ENCODE measurements at places on chromosomes 7 and 10. TPM values are rescaled to one million over a fixed set of nuclear protein-coding genes. Genes with fewer than 3 reads are reported as not detected.
A peak's percentile ranks its signal among the peaks of the same experiment; 100 is the strongest.

- peak overlapping the region; percentile 67 for H3K27ac ChIP-seq
- H3K27me3 ChIP-seq: no peaks in the 10 kb centered on the region
- DNase-seq: no peak
- H3K4me3 ChIP-seq: no peak overlapping the region
Observed at GRCh38 chr7:100884736-100885439, 4.6 kb downstream of the UFSP1 start.

DNA sequence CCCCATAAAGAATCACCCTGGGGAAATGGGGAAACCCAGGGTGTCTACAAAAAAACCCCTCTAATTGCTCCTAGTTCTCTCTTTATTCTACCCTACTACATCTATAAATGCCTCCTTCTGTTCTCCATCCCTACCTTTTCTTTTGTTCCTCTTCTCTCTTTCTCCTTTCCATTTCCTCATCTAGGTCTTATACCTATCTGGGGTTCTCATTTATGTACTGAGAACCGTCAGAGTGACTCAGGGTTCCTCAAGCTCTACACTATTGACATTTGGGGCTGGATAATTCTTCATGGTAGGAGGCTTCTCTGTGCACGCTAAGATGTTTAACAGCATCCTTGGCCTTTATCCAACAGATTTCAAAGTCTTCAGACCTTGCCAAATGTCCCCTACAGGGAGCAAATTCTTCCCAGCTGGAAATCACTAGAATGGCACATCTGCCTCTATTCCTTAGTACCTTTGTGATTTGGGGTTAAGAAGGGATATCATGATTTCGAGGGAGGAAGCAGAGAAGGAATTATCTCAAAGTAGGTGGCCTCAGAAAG lies 137.4 kb upstream of the PTN start:
- H3K27ac ChIP-seq: no peak overlapping the region
- no peaks in the 10 kb centered on the region for H3K36me3 ChIP-seq
- no peak for DNase-seq
- H3K4me3 ChIP-seq: no peak overlapping the region
- H3K27me3 ChIP-seq: no peaks in the 10 kb centered on the region
- no peaks in the 10 kb centered on the region for H3K4me1 ChIP-seq

Gene CC2D2B
- 0.75 TPM for total RNA-seq

GRCh38 chr7:13049946-13050345 lies 362.5 kb downstream of the ARL4A start:
- no peaks in the 10 kb centered on the region for H3K4me1 ChIP-seq
- DNase-seq: no peak
- H3K27me3 ChIP-seq: peaks cover 2% of the 10 kb centered on the region
- no peaks in the 10 kb centered on the region for H3K36me3 ChIP-seq
- no peak overlapping the region for H3K4me3 ChIP-seq

- H3K4me3 ChIP-seq: no peak overlapping the region
- H3K36me3 ChIP-seq: peaks cover 37% of the 10 kb centered on the region
- no peaks in the 10 kb centered on the region for H3K27me3 ChIP-seq
- DNase-seq: no peak
- no peak overlapping the region for H3K27ac ChIP-seq
Observed at GRCh38 chr7:27746978-27747377, 7.0 kb downstream of the TAX1BP1 start.

DNA sequence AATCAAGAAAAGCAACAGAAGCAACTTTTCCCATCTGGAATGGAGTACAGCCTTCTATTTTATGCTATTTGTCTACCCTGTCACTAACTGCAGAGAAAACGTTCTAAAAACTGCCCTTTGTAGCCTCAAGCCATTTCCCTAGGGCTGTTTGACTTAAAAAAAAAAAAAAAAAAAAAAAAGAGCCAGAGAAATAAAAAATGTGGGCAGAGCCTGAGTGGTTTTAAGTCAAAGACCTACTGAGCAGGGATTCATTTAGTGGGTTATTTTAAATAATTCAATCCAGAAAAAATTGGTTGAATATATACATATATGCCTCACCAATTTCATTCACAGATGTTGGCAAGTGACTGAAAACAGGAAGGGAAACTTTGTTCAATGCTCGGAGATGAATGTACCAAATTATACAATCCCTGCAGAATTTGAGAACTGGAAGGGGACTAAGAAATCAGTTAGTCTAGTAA lies 75.2 kb downstream of the PPP1R3C start:
- DNase-seq: no peak
- no peaks in the 10 kb centered on the region for H3K4me1 ChIP-seq
- H3K27me3 ChIP-seq: no peaks in the 10 kb centered on the region
- H3K4me3 ChIP-seq: no peak overlapping the region

GRCh38 chr10:89379103-89379502 lies 1.2 kb downstream of the IFIT1B start:
- H3K27me3 ChIP-seq: peaks cover 27% of the 10 kb centered on the region
- no peak for DNase-seq
- no peak overlapping the region for H3K4me3 ChIP-seq
- no peaks in the 10 kb centered on the region for H3K4me1 ChIP-seq
- no peak overlapping the region for H3K27ac ChIP-seq
- H3K36me3 ChIP-seq: no peaks in the 10 kb centered on the region

DNA sequence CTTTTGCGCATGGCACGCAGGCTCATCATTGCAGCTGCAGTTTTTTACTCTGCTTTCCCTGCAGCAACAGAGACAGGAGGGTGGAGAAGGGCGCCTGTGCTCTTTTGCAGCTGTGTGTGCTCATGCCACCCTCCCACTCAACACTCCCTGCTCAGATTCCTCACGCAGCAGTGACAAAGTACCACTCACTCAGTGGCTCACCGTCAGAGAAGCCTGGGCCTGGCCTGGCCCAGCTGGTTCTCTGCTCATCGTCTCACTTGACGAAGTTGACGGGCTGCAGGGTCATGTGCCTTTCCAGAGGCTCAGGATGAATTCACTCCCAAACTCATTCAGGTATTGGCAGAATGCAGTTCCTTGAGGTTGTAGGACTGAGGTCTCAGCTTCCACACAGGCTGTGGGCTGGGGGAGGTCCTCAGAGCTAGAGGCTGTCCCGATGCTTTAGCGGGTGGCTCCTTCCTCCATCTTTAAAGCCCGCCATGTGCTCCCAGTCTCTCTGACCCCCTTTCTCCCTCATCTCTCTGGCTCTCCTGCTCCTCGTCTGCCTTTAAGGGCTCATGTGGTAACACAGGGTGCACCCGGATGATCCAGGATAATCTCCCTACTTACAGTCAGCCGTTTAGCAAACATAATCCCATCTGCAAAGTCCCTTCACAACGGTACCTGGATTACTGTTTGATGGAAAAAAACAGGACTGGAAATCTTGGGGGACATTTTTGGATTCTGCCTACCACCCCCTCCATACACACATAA lies 25.8 kb downstream of the PTPRE start:
- no peak overlapping the region for H3K27ac ChIP-seq
- no peaks in the 10 kb centered on the region for H3K4me1 ChIP-seq
- DNase-seq: no peak

Gene HOXA11
- total RNA-seq: not detected

GRCh38 chr10:101441541-101442455 lies 87.8 kb downstream of the BTRC start:
- H3K27ac ChIP-seq: no peak overlapping the region
- no peaks in the 10 kb centered on the region for H3K36me3 ChIP-seq
- H3K4me1 ChIP-seq: peaks cover 1% of the 10 kb centered on the region
- H3K4me3 ChIP-seq: no peak overlapping the region
- no peak for DNase-seq
- H3K27me3 ChIP-seq: peaks cover 8% of the 10 kb centered on the region

- H3K27me3 ChIP-seq: no peaks in the 10 kb centered on the region
- no peak for DNase-seq
- no peak overlapping the region for H3K4me3 ChIP-seq
- no peak overlapping the region for H3K27ac ChIP-seq
- peaks cover 28% of the 10 kb centered on the region for H3K4me1 ChIP-seq
- peaks cover 69% of the 10 kb centered on the region for H3K36me3 ChIP-seq
Observed at GRCh38 chr7:35658606-35659201, 36.2 kb downstream of the HERPUD2 start.

- H3K4me3 ChIP-seq: no peak overlapping the region
- no peak overlapping the region for H3K27ac ChIP-seq
- H3K36me3 ChIP-seq: no peaks in the 10 kb centered on the region
Observed at GRCh38 chr7:150957133-150958020, 20.7 kb downstream of the KCNH2 start.

DNA sequence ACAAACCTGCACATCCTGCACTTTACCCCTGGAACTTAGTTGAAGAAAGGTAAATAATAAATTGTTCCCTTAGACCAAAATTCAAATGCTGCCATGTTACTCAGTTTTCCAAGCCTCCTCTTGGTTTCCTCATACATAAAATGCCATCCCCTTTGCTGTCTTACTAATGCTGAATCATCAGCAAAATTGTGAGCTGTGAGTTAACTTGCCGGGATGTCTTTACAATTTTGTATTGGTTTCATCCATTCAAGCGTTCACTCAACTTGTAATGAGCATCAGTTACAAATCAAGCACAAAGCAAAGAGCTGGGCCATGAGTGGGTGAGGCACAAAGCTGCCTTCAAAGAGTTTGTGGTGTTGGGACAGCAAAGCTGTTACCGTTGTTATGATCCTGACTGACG lies 395.8 kb upstream of the ZMIZ1 start:
- no peak overlapping the region for H3K4me3 ChIP-seq
- H3K27me3 ChIP-seq: peaks cover 8% of the 10 kb centered on the region
- no peak overlapping the region for H3K27ac ChIP-seq
- no peaks in the 10 kb centered on the region for H3K4me1 ChIP-seq
- no peaks in the 10 kb centered on the region for H3K36me3 ChIP-seq

Gene LIPN
- not detected for total RNA-seq

Data from activated T-helper 2 cell treated with anti-CD3 and anti-CD28 coated beads, Interferon-gamma antibody, Interleukin-2, Interleukin-4, amounts not matched to agents 10 μg/mL and 5 μg/mL and 100 μg/mL, durations not matched to agents 14 hours and 24 hours and 36 hours (primary cell).